GM04503 (cell line): ENCODE measurements at places on chromosomes 2 and 18.

DNA sequence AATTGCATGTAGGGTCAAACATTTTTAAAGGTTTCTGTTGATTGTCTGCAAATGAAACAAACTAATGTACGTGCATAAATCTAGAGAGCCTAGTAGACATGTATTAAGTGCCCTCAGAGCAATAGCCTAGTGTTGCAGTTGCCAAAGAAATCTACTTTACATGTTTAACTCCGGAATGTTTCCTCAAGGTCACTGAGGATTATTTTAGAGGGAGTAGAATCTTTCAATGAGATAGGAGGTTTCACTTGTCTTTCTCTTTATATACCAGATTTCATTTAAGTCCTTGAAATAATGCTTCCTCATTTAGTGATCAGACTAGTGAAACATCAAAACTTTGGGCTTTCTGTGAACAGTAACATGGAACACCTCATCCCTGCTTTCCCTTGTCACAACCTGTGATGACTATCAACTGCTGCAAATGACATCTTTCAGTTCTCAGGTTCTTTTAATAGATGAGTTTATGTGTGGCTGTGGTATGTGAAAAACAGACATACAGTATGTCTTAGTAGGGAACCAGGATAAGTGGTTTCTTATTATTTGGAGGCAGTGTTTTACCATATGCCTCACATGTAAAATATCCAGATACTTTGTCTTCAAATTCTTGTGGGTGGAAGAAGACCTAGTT is 5.5 kb downstream of the UBE2E3 start:
- no peak for DNase-seq

GRCh38 chr18:34710934-34711333 is 836 bp downstream of the DTNA start:
- DNase-seq, result no peak

GRCh38 chr2:113857464-113857863 is 32.4 kb upstream of the ACTR3 start:
- no peak for DNase-seq

- DNase-seq, result no peak
These were observed 195.5 kb downstream of the ANKRD30BL start for GRCh38 chr2:131966256-131966655.

DNA sequence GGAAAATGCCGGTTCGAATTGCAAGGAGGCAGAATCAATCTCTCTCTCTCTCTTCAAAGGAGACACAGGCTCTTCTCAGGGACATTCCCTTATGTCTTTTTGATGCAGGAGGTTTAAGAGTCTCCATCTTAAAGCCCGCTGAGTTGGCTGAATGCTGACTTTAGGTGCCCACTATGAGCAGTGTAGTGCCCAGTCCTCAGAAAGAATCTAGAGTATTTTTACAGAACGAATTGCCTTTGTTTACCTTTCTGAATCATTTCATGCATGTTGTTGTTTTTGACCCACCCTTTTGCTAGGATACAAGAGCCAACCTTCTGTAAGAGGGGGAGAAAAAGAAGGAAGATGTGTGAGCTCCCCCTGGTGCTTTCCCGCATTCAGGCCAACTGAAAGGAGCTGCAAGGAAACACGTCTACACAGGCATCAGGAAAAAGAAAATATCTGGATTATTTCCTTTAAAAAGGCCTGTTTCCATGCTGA is 193.5 kb upstream of the TCF4 start:
- DNase-seq, result no peak

GRCh38 chr2:199196686-199197085 is 261.1 kb downstream of the SATB2 start:
- no peak for DNase-seq

DNA sequence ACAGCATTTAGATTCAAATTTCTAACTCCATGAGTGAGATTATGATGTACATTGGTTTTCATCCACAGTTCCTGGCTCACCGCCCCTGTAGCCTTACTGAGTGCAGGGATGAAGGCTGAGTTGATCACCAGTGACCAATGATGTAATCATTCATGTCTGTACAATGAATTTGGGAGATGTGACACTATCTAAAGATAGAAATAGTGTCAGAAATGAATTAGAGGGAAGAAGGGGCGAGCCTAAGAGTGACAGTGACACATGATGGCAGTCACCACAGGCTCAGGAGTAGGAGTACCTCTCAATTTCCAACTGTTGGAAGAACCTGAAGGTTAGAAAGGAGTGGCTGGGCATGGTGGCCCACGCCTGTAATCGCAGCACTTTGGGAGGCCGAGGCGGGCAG is 3.2 kb downstream of the METTL4 start:
- no peak for DNase-seq

DNA sequence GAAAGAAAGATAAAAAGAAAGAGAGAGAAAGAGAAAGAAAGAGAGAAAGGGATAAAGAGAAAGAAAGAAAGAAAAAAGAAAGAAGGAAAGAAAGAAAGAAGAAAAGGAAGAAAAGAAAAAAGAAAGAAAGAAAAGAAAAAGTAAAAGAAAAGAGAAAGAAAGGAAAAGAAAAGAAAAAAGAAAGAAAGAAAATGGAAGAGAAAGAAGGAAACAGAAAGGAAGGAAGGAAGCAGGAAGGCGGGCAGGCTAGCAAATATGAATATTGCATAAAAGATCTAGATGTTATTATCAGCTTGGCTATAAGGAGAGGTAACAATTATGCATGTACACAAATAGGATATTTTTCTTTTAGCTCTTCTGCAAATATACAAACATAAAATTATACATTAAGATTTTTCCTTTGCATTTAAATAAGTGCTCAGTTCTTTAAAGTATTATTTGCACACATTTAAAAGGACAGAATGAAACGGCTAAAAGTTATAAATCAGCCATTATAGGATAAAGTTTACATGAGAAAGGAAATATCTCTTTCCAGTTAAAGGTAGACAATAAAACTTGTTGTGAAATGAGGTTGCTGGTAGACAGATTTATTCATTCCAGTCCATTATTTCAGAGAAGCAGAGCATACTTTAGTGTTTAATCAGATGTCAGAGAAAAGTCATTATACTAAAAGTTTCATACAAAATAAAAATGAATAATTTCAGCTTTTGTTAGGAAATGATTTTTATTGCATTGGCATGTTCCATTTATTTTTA is 511.4 kb downstream of the KCNJ3 start:
- no peak for DNase-seq

DNA sequence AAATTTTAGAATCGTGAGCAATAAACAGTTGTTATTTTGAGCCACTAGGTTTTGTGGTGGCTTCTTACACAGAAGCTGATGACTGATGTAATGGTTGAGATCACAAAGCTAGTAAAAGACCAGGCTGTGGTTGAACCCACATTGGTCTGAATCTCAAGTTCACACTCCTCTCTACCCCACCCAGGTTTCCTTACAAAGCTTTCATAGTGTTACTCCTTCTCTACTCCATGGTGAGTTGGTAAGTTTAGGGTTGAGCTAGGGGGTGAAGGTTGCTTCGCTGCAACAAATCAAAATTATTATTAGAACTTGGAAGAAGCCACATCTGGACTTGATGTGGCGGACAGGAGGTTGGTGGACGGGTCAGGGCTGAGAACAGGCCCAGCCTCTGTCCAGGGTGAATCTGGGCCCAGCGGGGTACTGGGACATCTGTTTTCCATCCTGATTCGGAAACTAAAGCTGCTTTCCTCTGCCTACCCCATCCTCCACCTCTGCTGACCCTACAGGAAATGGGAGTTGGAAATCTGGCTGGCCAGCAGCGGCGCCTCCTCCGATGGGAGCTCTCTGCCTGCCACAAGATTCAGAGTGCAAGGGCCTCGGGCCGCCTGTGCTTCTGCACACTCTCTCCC is 86.3 kb downstream of the ZFP36L2 start:
- peak; percentile 27 for DNase-seq

- no peak for DNase-seq
These were observed 67.5 kb upstream of the BZW1 start for GRCh38 chr2:200744201-200744602.

DNA sequence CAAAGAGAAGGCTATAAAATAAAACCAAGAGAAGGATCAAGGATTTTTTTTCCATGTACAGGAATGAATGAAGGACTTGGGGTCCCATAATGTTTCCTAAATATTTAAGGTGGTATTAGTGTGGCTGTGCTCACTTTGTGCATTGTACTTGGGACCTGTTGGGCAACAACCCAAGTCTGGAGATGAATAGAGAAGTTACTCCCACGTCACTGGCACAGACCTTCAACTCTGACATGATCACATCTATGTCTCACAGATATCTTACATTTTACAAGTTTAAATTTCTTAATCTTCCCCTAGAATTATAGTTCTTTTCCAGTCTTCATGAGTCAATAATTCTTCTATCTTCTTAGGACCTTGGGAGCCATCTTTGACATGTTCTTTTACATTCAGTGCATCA is 133.4 kb downstream of the PLCL1 start:
- no peak for DNase-seq

DNA sequence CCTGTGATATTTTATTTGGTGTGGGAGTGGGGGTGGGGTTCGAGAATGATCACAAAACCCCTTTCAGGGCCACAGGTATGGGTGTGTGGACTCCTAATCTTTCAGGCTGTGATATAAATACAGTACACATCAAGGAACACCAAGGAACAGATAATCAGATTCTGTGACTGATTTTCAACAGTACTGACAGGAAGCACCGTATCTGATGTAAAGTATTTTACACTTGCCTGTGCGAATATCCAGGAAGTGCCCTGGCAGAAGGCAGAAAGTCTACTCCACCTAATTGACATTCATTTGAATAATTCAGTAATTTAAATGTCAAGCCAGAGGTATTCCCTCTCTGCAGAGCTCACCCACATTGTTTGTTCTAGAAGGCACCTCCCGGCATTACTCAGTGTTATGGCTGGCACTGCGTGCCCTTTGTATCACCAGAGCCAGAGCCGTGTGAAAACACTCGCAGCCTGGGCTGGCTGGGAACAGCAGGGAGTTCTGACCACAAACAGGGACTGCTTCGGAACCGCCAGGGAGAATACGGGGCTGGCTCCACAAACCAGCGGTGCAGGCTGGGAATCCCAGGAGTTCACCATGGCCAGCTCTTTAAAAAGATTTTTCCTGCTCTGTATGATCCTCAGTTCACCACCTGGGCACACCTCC is 91.8 kb downstream of the ACVR1 start:
- DNase-seq, result no peak

GRCh38 chr18:42298759-42299675 is 344.0 kb downstream of the PIK3C3 start:
- no peak for DNase-seq
